ENCODE measurements at places on chromosomes 12 and 14. TPM values are rescaled to one million over a fixed set of nuclear protein-coding genes. Genes with fewer than 3 reads are reported as not detected.

DNA sequence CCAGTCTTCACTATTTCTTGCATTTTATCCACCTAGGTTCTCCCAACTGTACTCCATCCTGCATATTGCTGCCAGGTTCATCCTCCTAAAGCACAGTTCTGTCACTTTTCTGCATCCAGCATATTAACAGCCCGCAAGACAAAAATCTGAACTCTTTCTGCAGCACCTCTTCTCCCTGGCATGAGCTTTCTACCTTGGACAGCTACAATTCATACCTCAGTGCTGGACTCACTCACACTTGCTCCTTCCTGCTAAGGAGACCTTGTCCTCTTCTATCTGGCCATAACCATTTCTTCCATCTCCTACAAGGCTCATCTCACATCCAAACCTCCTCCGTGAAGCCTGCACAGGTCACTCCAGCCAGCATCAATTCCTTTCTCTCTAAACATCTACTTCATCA is 170.1 kb upstream of the GRIP1 start:
- H3K27ac ChIP-seq, result no peak overlapping the region
- H3K27me3 ChIP-seq, result no peaks in the 10 kb centered on the region
- H3K4me3 ChIP-seq, result no peak overlapping the region

DNA sequence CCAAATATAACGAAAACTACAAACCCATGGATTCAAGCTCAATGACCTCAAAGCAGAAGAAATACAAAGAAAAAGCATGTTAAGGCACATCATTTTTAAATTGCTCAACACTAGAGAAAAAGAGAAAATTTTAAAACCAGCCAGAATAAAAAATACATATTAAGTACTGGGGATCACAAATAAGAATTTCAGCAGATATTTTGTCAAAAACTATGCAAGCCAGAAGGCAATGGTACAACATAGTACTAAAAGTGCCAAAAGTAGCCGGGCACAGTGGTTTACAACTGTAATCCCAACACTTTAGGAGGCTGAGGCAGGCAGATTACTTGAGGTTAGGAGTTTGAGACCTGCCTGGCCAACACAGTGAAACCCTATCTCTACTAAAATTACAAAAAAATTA is 10.2 kb downstream of the SGPP1 start:
- H3K27me3 ChIP-seq, result no peaks in the 10 kb centered on the region
- no peak overlapping the region for H3K27ac ChIP-seq
- H3K36me3 ChIP-seq, result peaks cover 11% of the 10 kb centered on the region
- peaks cover 8% of the 10 kb centered on the region for H3K4me1 ChIP-seq
- DNase-seq, result no peak

GRCh38 chr14:91750634-91751198 is 18.8 kb upstream of the CATSPERB start:
- peaks cover 25% of the 10 kb centered on the region for H3K4me1 ChIP-seq
- H3K27ac ChIP-seq, result no peak overlapping the region
- no peaks in the 10 kb centered on the region for H3K36me3 ChIP-seq
- DNase-seq, result no peak

DNA sequence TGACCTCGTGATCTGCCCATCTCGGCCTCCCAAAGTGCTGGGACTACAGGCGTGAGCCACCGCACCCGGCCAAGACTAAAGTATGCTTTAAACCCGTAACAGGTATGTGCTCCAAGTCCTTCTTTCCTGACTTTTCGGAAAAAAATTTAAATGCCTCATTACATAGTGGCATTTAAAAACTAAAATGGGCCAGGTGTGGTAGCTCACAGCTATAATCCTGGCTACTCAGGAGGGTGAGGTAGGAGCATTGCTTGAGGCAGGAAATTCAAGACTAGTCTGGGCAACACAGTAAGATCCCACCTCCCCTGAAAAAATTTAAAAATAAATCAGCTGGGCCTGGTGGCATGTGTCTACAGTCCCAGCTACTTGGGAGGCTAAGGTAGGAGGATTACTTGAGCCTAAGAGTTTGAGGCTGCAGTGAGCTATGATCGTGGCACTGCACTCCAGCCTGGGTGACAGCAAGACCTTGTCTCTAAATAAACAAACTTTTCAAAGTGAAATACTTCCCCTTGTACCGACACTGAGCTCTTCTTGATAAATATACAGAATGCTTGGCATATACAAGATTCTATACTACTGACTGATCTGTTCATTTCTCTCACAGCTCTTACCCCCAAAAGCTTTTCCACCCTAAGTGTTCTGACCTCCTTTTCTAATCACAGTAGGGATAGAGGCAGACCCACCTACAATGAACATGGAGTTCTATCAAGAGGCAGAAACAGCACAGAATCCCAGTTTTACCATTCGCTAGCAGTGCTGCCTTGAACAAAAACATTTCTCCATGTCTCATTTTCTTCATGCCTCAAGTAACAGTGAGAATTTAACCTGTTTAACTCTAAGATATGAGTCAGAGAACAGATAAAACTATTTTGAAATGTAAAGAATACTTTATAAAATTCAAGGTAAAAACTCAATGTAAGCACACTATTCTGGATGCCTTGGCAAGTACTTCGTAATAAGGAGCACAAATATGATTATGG is 7.9 kb downstream of the PPP4R3A start:
- DNase-seq, result no peak
- H3K27me3 ChIP-seq, result no peaks in the 10 kb centered on the region
- H3K4me1 ChIP-seq, result peaks cover 33% of the 10 kb centered on the region
- H3K4me3 ChIP-seq, result no peak overlapping the region
- H3K27ac ChIP-seq, result no peak overlapping the region
- H3K36me3 ChIP-seq, result peaks cover 80% of the 10 kb centered on the region

- H3K4me1 ChIP-seq, result no peaks in the 10 kb centered on the region
- H3K27ac ChIP-seq, result no peak overlapping the region
- DNase-seq, result no peak
These were observed 185.7 kb downstream of the DAD1 start for GRCh38 chr14:22403296-22403695.

The PGF gene
- total RNA-seq, result 6.1 TPM

- DNase-seq, result no peak
- H3K4me1 ChIP-seq, result no peaks in the 10 kb centered on the region
- no peaks in the 10 kb centered on the region for H3K27me3 ChIP-seq
- no peak overlapping the region for H3K4me3 ChIP-seq
- no peaks in the 10 kb centered on the region for H3K36me3 ChIP-seq
These were observed 1112.4 kb downstream of the TRHDE start for GRCh38 chr12:73384592-73384991.

DNA sequence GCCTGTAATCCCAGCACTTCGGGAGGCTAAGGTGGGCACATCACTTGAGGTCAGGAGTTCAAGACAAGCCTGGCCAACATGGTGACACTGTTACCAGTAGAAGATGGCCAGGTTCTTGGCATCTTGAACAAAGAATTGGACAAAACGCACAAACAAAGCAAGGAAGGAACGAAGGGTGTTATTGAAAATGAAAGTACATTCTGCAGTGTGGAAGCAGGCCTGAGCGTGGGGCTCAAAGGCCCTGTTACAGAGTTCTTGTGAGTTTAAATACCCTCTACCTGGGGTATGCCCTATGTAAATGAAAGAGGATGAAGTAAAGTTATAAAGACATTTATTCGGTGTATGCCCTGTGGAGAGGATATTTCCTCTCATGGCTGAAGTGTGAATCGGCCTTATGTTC is 20.8 kb upstream of the CDK17 start:
- DNase-seq, result no peak
- H3K4me1 ChIP-seq, result no peaks in the 10 kb centered on the region
- peak overlapping the region; percentile 52 for H3K27ac ChIP-seq
- H3K27me3 ChIP-seq, result no peaks in the 10 kb centered on the region

DNA sequence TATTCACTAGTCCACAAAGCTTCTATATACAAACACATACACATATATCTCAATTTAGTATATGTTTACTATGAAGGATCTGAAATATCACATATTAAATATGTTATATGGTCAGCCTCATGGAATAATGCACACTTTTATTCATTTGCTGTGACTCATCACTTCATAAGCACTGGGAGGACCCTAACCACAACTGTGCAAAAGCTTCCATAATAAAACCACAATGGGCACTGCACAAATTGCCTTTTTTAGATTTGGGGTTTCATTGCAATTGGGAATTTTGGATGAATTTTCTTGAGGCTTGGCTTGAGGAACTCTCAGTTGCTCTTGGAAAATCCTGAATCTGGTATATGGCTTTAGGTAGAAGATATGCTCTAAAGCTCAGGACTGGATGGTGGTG is 399.4 kb downstream of the C12orf75 start:
- H3K27me3 ChIP-seq, result no peaks in the 10 kb centered on the region
- H3K4me1 ChIP-seq, result no peaks in the 10 kb centered on the region
- DNase-seq, result no peak
- no peak overlapping the region for H3K4me3 ChIP-seq
- no peak overlapping the region for H3K27ac ChIP-seq

The RNF212B gene
- not detected for total RNA-seq

- H3K4me3 ChIP-seq, result no peak overlapping the region
- H3K4me1 ChIP-seq, result no peaks in the 10 kb centered on the region
- no peaks in the 10 kb centered on the region for H3K27me3 ChIP-seq
- DNase-seq, result no peak
- H3K36me3 ChIP-seq, result no peaks in the 10 kb centered on the region
These were observed 1.4 kb downstream of the ZNF385A start for GRCh38 chr12:54383041-54383609.

The TPH2 gene
- not detected for total RNA-seq

The SERPINA9 gene
- total RNA-seq, result not detected

- H3K4me3 ChIP-seq, result no peak overlapping the region
- DNase-seq, result peak; percentile 50
- H3K4me1 ChIP-seq, result no peaks in the 10 kb centered on the region
- peaks cover 88% of the 10 kb centered on the region for H3K27me3 ChIP-seq
- no peaks in the 10 kb centered on the region for H3K36me3 ChIP-seq
These were observed 50.1 kb downstream of the GALNT9 start for GRCh38 chr12:132279184-132279889.

DNA sequence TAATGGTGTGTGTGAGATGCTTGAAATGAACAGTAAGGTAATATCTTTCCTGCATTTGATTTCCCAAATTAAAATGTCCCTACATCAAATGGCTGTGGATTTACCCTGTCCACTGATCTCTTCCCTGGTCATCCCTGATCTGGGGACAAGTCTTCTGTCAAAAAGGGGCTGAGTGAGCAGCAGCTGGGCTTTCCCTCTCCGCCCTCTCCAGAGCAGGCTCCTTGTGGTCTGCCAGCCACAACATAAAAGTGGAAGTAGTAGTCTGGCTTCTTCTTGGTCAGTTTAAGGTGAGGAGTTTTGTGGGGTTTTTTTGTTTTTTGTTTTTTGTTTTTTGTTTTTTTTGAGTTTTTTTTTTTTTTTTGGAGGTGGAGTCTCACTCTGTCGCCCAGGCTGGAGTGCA is 25.2 kb upstream of the PLXNC1 start:
- no peaks in the 10 kb centered on the region for H3K36me3 ChIP-seq
- H3K27ac ChIP-seq, result no peak overlapping the region
- H3K4me1 ChIP-seq, result no peaks in the 10 kb centered on the region
- H3K27me3 ChIP-seq, result no peaks in the 10 kb centered on the region

DNA sequence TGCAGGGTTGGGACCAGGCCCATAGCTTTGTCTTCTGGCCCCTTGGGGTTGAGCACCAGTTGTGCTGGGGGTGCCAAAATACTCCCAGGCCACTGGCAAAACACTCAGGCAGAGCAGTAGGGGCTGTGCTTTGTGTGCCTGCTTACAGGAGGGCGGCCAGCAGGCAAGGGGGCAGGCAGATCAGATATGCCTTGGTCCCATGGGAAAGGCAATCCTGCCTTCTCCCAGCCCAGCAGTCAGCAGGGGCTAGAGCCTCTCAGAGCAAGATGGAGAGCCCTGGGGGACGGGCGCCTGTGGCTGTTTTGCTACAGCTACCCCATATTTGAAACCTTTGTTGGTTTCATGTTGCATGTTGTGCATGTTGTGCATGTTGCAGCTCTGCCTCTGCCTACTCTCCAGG is 36.2 kb upstream of the TMX1 start:
- H3K4me1 ChIP-seq, result no peaks in the 10 kb centered on the region
- no peak overlapping the region for H3K27ac ChIP-seq
- H3K36me3 ChIP-seq, result no peaks in the 10 kb centered on the region
- no peak for DNase-seq

- H3K4me3 ChIP-seq, result no peak overlapping the region
- H3K27ac ChIP-seq, result peak overlapping the region; percentile 74
- no peaks in the 10 kb centered on the region for H3K27me3 ChIP-seq
- DNase-seq, result no peak
- no peaks in the 10 kb centered on the region for H3K36me3 ChIP-seq
These were observed 127.1 kb downstream of the ZFP36L1 start for GRCh38 chr14:68665792-68666204.

The CPSF2 gene
- total RNA-seq, result 50.3 TPM

The KLRC4 gene
- 0.90 TPM for total RNA-seq

DNA sequence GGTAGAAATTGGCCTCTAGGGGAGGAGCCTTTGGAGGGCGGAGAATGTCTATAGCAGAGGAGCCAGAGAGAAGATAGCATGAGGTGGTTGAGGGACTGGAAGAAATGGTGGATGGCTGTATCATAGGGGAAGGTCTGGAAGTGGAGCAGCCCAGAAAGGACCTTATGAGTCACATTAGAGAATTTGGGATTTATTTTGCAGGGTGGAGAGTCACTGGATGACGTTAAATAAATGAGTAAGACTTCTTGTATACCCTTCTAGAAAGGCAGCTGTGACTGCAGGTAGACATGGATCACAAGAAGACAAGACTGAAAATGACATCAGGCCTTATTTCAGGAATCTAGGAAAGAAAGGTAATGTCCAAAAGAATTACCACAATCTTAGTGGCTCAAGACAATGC is 208.2 kb upstream of the TMTC1 start:
- H3K4me3 ChIP-seq, result no peak overlapping the region
- no peaks in the 10 kb centered on the region for H3K27me3 ChIP-seq
- no peaks in the 10 kb centered on the region for H3K4me1 ChIP-seq
- H3K27ac ChIP-seq, result no peak overlapping the region
- no peak for DNase-seq

The RABGGTA gene
- 17.8 TPM for total RNA-seq

GRCh38 chr14:53542732-53543131 is 389.6 kb upstream of the DDHD1 start:
- H3K27me3 ChIP-seq, result no peaks in the 10 kb centered on the region
- H3K4me3 ChIP-seq, result no peak overlapping the region
- peak; percentile 17 for DNase-seq
- no peaks in the 10 kb centered on the region for H3K36me3 ChIP-seq
- no peak overlapping the region for H3K27ac ChIP-seq

The RTL1 gene
- total RNA-seq, result not detected

The EML5 gene
- 0.10 TPM for total RNA-seq

DNA sequence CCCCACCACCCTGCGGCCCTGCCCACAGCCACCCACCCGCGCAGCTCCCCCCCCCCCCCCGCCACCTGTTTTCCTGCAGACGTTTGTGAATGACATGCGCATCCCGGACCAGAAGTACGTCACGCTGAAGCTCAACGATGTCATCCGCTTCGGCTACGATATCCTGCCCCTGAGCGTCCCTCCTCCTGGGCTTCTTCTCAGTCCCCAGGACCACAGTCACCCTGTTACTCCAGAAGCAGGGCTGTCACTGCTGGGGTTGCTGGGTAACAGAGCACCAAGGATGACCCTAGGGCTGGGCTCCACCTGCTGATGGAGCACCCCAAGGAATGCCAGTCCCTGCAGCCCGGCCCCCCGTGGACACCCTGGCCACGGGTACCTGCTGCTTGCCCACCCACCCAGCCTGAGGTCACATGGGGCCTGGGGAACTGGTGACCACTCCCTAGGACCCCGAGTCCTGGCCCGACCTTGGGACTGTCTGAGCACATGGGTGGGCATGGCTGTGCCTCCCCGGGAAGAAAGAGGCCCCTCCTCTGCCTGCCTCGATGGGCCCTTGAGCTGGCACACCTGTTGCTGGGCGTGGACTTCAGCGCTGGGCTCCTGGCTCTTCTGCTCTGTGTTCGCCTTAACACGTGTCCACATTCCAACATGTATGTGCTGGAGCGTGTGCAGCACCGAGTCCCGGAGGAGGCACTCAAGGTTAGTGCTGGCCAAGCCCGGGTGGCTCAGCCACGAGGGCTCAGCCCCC is 12.9 kb downstream of the CEP170B start:
- no peak for DNase-seq
- peaks cover 11% of the 10 kb centered on the region for H3K4me1 ChIP-seq
- H3K36me3 ChIP-seq, result no peaks in the 10 kb centered on the region
- H3K27me3 ChIP-seq, result no peaks in the 10 kb centered on the region
- no peak overlapping the region for H3K4me3 ChIP-seq
- no peak overlapping the region for H3K27ac ChIP-seq

The SLC17A8 gene
- total RNA-seq, result not detected

All from heart right ventricle (tissue), 16 donors.